ENCODE measurements at places on chromosomes 13 and 19.

GRCh38 chr13:34462843-34463242 lies 479.2 kb upstream of the NBEA start:
- DNase-seq = peak; percentile 51

GRCh38 chr13:67001363-67001762 lies 228.8 kb downstream of the PCDH9 start:
- DNase-seq = no peak

GRCh38 chr13:26071691-26072090 lies 19.9 kb upstream of the SHISA2 start:
- DNase-seq = no peak

DNA sequence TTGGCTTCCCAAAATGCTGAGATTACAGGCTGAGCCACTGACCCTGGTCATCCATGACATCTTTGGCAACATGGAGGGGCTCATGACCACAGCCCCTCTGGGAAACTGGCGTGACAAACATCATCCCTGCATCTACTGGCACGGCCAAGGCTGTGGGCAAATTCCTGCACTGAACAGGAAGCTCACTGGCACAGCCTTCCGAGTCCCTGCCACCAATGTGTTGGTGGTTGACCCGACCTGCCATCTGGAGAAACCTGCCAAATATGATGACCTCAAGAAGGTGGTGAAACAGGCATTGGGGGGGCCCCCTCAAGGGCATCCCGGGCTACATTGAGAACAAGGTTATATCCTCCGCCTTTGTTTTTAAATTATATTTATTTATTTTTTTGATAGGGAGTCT lies 8.9 kb upstream of the ACP5 start:
- no peak for DNase-seq

DNA sequence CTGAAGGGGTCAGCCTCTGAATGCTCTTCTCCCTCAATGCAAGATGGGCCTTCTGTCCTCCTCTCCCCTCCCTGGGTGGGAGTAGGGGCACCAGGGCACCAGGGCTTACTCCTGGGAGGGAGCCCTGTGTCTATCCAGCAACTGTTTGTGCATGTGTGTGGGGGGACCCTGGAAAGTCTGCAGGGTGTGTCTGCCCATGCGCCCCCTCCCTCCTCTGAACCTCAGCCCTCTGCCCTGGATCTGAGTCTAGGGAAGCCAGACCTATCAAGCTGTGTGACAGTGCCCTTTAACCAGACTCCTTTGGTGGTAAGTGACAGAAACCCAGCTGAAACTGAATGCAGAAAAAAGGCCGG lies 213.3 kb upstream of the ZNF536 start:
- no peak for DNase-seq

DNA sequence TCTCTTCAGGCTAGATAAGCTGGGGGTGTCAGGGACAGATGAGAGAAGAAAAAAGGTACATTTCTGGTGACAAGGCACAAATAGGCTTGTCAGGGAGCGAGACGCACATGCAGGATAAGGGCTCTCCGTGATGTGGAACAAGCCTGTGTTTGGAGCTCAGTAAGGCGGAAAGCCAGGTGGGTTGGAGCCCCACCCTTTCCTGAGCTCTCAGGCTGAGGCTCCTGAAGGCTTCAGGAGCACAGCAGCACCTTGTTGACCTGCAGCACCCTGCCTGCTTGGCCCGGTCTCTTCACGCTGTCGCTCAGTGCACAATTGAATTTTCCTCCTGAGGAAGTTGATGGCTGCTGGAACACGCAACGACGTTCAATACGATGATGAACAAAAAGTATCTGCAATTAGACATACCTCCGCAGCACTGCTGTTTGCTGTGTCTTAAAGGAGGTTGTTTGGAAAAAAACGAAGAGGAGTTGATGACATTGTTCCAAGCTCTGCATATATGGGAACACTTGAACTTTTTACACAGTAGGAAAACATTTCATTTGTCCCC lies 29.3 kb downstream of the SERP2 start:
- DNase-seq = no peak

GRCh38 chr13:104140552-104140951 lies 1074.3 kb upstream of the SLC10A2 start:
- peak; percentile 75 for DNase-seq

DNA sequence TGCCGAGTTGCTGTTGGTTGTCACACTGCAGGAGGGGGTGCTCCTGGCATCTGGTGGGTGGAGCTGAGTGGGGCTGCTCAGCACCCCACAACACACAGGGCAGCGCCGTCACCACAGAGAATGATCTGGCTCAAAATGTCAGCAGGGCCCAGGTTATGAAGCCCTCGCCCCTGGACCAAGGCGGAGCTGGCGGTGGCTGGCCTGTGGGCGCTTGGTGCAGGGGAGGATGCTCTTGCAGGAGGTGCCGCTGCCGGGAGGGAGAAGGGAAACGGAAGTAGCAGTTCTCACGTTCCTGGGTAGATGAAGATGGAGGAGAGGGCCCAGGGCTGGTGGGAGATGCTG lies 14.2 kb upstream of the LENG8 start:
- no peak for DNase-seq

- no peak for DNase-seq
These were observed 25.0 kb upstream of the SMAD9 start for GRCh38 chr13:36945078-36945477.

DNA sequence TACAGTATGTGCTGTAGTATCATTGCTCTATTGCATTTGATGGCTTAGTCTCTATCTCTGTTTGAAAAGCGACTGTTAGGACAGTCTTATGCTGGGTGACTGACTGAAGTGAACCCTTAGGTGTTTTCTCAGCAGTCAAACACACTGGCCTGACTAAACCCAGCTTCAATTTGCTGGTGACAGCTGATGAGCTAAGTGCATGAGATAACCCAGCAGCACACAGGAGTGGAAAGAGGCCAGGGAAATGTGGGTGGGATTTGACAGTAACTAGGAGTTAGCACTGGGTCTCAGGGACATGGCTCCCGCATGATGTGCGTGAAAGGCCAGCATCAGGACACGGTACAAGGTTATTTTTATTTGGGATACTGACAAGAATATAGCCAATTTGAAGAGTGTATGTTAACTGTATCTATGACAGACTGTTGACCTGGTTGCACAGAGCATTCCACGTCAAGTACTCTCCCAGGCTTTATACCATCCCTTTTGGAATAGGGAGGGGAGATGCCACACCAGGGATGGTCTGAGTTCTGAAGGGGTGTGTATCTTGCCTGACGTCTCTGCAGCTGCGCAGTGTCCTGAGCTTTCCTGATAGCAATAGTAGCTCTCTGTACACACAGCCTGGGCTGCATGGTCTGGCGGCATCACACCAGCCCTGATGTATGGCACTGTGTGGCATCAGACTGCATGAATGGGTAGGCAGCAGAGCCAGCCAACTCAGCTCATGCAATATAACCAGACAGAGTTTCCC lies 144.8 kb downstream of the FLT1 start:
- DNase-seq = no peak

DNA sequence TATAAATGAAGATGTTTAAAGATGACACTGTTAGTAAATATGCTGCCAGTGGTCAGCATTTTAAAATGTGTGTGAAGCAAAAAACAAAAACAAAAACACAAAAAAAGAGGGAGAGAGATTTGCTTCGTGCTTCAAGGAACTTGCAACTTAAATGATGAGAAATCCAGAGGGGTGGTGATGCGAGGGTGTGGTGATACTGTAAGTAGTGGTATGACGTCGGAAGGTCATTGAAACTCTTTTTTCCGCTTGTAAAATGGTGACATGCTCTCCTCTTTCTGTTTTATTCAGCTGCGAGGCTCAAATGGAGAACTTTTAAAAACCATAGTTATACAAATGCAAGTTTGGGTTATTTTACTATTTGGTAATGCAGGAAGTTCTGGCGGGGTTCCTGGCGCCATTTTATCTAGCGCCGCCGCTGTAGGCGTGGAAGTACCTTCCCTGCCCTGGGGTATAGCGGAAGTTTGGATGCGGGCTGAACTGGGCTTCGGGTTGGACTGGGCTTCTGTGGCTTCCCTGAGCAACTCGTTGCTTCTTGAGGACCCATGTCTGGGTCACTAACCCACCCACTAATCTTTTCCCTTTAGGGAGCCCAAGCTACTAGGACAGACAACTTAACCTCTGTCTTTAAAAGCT lies 34.8 kb downstream of the DGKH start:
- DNase-seq = no peak

GRCh38 chr13:51924756-51925544 lies 63.2 kb downstream of the CCDC70 start:
- DNase-seq = no peak

GRCh38 chr19:18742838-18743783 lies 48.0 kb downstream of the COMP start:
- DNase-seq = no peak

DNA sequence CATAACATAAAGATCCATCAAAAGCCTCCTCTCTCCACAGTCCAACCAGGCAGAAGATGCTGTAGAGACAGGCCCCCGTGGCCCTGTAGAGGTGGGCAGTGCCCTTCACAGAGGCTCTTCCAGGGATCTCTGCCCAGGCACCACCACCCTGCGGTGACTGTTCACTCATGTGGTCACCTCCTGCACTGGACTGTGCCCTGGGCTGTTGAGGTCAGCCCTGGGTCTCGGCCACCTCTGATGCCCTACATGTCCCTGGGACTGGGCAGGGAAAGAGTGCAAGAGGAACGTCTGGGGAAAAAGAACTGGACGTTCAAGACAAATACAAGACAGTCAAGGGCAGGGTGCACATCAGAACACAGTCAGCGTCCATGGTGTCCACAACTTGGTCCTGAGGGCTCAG lies 22.3 kb downstream of the PEPD start:
- no peak for DNase-seq

DNA sequence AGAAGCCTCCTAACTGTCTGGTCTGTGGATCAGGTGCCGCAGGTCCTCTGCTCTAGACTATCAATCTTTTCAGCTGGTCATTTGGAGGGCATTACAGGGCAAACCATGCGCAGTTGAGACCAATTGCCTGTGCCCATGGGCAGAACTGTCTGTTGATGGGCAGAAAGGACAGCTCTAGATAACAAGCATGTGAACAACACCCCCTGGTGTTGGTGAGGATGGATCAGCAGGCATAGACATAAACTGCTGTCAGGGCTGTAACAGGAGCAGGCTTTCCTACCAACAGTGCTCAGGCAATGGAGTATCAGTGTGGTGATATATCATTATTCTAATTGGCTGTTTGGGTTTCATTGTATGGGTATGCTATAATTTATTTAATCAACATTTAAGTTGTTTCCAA lies 104.7 kb upstream of the KL start:
- peak; percentile 60 for DNase-seq

GRCh38 chr13:84098273-84098672 lies 216.0 kb upstream of the SLITRK1 start:
- DNase-seq = no peak

- no peak for DNase-seq
These were observed 47.8 kb upstream of the KPNA3 start for GRCh38 chr13:49840266-49840665.

DNA sequence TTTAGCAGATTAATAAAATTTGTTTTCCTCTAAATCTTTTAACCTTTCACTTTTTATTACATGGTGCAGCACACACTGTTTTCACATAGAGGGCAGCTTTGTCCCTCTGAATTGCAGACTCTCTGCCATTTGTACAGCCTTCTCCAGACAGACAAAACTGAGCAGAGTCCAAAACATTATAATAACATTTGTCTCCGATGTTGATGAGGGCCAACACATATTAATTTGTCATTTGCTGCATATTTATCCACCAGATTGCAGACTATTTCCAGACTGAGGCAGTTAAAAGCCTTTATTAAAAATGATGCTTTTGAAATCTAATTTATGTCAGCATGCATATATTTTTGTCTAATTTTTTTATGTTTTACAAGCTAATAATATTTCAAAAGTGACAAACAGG lies 1251.9 kb upstream of the SLC10A2 start:
- peak; percentile 4 for DNase-seq

GRCh38 chr13:112807653-112808376 lies 118.0 kb downstream of the ATP11A start:
- no peak for DNase-seq

GRCh38 chr19:19567391-19567790 lies 29.3 kb downstream of the CILP2 start:
- DNase-seq = no peak

- peak; percentile 72 for DNase-seq
These were observed 124.2 kb downstream of the TBC1D4 start for GRCh38 chr13:75357576-75358289.

DNA sequence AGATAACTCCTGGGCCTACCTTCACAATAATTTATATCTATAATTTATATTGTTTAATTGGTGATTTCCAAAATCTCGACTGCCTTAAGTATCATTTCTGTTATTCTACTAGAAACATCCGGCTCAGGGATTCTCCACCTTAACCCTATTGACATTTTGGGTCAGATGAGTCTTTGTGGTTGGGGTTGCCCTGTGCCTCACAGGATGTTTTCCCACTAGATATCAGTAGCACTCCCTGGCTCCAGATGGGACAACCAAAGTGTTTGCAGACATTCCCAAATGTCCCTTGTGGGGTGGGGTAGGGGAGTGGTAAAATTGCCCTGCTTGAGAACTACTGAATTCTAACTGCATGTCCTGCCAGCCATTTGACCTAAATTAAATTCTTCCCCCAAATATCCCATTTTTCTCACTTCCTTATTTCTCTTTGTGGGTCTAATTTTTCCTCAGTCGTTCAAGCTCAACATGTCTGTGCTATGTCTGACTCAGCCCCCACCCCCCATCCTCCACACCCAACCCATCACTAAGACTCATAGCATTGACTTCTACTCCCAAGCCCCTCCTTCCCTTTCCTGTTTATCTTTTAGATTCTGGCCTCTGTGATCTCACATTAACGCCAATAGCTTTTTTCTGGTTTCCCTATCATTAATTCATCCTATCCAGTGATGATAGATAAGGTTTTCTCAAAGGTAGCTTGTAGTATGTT lies 545.1 kb downstream of the EFNB2 start:
- DNase-seq = no peak

GRCh38 chr13:111398715-111399299 lies 78.4 kb downstream of the TEX29 start:
- DNase-seq = no peak

DNA sequence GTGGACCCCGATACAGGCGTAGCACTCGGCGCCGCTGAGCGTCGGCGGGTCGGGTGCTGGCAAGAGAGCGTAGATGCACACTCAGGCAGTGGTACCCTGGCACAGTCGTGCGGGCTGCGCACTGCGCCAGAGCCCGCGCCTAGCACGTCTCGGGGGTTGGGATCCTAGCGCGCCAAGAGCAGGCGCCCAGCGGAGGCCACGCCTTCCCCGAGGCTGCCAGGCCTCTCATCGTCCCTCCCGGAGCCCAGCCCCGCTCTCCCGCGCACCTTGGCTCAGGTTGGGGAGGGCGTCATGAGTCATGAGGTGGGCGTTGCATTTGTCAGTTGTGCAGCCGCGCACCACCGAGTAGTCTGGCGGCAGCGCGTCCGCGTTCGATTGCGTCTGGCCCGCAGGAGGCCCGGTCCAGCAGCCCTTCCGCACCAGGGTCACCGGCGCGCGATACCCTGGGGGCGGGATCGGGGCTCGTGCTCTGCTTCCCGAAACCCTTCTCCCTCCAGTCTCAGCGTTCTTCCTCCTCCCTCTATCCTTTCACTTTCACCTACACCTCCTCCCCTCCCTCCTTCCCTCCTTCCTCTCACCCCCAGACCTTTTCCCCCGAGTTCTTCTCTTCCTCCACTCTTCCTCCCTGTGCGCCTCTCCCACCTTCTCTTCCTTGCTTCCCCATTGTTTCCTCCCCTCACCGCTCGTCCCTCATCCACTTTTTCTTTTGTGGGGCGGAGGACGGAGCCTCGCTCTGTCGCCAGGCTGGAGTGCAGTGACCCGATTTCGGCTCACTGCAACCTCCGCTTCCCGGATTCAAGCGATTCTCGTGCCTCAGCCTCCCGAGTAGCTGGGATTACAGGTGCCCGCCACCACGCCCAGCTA lies 3.5 kb downstream of the LYPD5 start:
- peak; percentile 70 for DNase-seq

- DNase-seq = no peak
These were observed 150.3 kb downstream of the SLITRK5 start for GRCh38 chr13:87821512-87821911.

GRCh38 chr13:96637039-96637438 lies 357.2 kb downstream of the OXGR1 start:
- no peak for DNase-seq

All from HCT116 (cell line).